ENCODE measurements at places on chromosomes 16 and 17.
A peak's percentile ranks its signal among the peaks of the same experiment; 100 is the strongest.

- DNase-seq: no peak
Measured at GRCh38 chr17:59427425-59427921, 96.0 kb downstream of the YPEL2 start.

- no peak for DNase-seq
Measured at GRCh38 chr17:61728297-61728836, 135.0 kb downstream of the BRIP1 start.

DNA sequence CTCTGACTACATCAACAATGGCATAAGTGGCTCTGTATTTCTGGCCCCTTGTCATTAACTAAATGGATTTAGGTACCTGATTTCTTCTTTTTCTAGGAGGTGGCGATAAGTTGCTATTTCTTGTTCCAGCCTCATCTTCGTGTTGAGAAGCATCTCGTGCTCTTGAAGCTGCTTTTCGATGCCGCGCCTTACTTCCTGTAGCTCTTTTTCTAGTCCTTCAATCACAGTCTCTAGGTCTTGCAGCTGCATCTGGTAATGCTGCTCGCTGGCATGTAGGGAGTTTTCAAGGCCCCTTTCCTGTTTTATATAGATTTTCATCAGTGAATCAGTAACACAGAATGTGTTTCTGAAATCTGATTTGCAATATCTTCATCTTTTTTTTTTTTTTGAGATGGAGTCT, 5.1 kb downstream of the KRT222 start:
- DNase-seq: no peak

GRCh38 chr17:44086364-44087311, 16.1 kb downstream of the G6PC3 start:
- DNase-seq: peak; percentile 52

- no peak for DNase-seq
Measured at GRCh38 chr16:4111748-4112696, 4.2 kb downstream of the ADCY9 start.

GRCh38 chr16:89602952-89603590, 10.4 kb upstream of the DPEP1 start:
- DNase-seq: no peak

DNA sequence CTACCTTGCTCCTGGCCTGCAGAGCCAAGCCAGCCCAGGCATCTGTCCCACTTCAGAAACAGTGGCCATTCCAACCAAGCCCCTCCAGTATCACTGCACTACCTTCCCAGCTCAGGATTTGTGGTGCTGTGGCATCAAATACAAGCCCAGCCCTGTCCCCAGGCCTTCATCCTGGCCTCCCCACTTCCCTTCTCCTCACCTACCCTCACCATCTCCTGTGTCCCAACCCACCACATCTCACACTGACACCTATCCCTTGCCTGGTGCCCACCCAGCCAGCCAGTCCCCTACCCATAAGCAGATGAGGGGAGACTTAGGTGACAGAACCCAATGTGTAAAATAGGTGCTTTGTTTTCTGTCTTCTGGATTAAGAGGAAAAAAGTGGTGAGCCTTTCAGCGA, 66.0 kb upstream of the CDH5 start:
- no peak for DNase-seq

GRCh38 chr17:68257934-68258333, 10.1 kb downstream of the AMZ2 start:
- DNase-seq: no peak

DNA sequence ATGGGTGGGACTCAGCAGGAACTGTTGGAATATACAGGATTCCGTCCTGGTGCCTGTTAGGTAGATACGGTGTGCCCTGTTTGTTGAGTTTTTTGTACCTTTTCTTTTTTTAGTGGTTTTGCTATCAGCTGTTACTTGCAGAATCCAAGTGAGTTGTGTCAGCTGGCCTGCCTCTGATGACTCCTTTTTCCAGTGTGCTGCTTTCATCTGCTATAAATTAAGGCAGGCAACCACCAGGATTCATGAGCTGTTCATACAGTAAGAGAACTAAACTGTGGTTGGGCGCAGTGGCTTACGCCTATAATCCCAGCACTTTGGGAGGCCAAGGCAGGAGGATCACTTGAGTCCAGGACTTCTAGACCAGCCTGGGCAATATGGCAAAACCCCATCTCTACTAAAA, 79.9 kb downstream of the WNT3 start:
- DNase-seq: no peak

DNA sequence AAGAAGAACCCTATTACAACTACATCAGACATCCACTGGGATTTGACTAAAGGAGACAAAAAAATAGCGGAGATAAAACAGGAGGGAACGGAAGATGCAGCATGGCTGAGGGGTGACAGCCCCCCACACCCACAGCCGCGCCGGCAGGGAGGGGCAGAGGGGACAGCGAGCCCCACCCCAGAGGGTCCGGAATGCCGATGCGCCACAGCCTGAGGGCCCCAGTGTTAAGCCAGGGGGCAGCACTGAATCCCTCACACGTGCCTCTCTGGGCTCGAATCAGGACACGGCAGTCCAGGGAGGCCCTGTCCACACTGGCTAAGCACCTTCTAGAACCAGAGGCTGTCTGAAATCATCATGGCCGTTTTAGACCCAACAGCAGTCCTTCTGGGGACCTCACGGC, 18.8 kb downstream of the MAP1LC3B start:
- DNase-seq: no peak

- DNase-seq: no peak
Measured at GRCh38 chr16:70253291-70254106, 1.8 kb upstream of the EXOSC6 start.

DNA sequence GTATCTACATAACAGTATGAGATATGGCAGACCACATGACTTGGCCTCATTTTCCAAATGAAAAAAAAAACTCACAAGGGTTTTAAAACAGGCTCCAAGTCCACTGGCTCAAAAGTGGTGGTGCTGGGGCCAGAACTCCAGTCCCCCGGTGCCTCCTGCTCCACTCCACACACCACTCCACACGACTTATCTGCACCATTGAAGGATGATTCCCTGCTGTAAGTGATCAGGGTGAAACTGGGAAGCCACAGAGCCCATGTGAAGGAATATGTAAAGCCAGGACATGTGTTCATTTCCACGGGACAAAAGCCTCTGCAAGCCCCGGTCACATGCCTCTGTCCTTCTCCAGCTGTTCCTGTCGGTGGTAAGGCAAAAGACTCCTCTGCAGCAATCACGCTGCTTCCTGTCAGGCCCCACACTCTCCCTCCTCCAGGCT, 97.2 kb downstream of the ZNF18 start:
- no peak for DNase-seq

GRCh38 chr16:51813609-51814008, 662.5 kb upstream of the SALL1 start:
- no peak for DNase-seq

DNA sequence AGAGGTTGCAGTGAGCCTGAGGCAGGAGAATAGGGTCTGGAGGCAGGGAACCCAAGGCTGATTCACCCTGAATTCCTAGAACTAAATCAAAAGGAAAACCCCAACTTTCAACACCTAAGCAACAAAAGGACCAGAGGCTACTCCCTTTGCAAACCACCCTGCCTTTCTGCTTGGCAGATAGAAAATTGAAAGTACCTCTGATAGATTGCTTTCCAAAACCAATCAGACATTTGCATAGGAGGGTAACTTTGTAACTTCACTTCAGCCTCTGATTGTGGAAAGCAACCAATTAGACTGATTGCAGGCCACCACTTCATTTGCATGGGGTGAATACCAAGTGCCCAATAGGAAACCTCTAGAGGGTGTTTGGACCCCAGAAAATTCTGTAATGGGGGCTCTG, 10.9 kb upstream of the TMEM98 start:
- DNase-seq: no peak

DNA sequence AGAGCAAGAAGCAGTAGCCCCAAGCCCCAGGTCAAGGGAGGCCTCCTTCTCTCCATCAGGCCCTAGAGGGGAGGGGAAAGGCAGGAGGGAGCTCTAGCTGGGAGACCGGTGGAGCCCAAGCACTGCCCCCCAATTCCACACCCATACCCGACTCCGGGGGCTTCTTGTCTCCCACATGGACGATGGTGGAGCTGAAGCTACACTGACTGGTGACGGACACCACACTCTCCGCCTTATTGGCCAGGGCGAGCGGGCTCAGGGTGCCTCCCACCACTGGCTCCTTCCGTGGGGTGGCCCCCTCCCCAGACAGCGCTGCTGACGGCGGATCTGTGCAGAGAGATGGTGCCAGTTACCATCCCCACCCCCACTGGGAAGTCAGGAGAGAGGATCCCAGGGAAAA, 6.4 kb downstream of the PER1 start:
- no peak for DNase-seq

GRCh38 chr17:39618246-39618913, 8.4 kb upstream of the PPP1R1B start:
- no peak for DNase-seq

DNA sequence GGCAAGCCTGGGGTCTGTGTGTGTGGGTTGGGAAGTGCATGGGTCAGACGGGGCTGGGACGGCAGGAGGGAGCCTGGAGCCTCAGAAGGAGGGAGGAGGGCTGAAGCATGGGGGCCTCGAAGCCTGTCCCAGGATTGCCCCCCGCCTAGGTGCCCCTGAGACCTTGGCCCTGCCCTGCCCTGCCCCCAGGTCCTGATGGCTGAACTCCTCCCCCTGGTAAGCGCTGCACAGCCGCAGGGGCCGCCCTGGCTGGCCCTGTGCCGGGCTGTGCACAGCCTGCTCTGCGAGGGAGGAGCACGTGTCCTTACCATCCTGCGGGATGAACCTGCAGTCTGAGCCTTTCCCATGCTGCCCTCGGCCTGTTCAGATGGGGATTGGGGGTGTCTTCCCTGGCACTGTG, 4.4 kb downstream of the TEDC2 start:
- DNase-seq: no peak

GRCh38 chr17:50480854-50481490, 2.3 kb downstream of the RSAD1 start:
- no peak for DNase-seq

DNA sequence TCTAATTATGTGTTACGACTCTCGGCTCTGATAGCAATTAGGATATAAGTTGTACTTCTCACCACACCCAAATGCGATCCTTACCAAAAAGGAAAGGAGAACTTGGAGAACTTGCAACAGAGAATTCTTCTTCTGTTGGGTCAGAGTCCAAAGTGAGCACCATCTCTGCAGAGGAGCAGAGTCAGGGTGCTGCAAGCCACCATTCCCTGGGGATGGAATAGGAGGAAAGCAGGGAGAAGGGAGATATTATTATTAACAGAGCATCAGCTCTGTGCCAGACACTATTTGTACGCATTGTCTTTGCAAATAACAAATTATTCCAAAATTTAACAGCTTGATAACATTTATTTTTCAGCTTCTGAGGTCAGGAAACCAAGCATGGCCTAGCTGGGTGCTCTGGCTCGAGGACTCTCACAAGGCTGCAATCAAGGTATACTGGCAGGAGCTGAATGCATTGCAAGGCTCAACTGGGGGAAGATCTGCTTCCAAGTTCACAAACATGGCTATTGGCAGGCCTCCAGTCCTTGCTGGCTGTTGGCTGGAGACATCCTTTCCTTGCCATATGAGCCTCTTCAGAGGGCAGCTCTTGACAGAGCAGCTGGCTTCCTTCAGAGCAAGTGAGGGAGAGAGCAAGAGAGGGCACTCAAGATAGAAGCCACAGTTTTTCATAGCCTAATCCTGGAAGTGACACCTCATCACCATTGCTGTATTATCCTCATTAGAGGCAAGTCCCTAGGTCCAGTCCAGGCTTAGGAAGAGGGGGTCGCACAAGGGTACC, 296.2 kb upstream of the CDH5 start:
- DNase-seq: no peak

GRCh38 chr16:67571981-67572431, 9.7 kb downstream of the CTCF start:
- DNase-seq: no peak

DNA sequence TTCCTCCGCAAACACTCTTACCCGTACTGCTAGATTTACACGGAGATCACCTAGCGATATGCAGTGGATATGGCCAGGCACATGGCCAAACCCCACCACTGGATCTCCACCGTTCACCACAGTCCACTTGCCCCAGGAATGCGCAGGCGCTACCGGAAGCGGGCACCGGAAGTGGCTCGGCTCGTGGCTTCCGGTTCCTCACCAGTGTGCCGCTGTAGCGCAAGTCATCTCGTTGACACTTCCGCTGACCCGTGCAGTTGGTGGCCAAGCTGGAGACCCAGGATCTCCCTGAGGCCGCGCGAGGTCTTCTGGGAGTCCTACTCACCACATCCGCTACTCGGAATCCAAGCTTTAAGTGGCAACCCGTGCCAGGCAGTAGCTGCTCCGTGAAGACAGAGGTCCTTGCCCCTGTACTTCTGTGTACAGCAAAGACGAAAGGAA, 11.5 kb downstream of the ZNF597 start:
- peak; percentile 15 for DNase-seq

DNA sequence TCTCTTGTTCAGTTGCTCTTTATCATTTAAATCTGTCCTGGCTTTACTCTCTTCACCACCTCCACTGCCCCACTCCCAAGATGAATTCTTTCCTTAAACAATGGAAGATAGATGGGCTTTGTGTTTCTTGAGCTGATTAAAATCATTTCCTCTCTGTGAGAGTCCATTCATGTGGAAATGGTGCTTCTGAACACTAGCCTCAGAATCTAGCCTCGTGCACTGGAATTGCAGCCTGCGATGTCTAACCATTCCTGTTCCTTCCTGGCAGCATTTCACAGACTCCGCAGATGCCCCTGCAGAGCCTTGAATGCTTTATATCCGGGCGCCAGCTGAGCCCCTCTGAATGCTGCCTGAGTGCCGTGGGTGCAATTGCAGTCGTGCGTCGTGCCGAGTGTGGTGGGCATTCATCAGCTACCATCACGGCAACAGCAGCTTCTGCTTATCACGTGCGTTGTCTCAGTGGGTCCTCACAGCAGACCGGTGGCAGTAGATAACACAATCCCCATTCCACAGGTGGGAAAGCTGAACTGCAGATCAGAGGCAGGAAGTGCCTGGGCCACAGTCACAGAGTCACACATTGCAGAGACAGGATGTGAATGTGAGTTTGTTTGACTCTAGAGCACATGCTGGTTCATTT, 172.8 kb upstream of the WSCD1 start:
- DNase-seq: no peak

DNA sequence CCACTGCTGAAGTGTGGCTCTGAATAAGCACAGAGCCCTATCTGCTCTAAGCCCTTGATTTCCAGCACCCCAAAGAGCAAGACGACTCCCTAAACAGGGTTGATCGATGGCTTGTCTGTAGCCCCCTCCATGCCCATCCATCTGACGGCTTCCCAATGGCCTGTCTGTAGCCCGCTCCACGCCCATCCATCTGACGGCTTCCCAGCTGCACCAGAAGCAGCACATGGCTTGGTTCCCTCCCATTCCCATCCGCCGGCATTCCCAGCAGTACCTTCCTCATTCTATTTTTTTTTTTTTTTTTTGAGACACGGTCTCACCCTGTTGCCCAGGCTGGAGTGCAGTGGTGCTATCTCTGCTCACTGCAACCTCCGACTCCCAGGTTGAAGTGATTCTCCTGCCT, 64.5 kb downstream of the RBFOX3 start:
- no peak for DNase-seq

- no peak for DNase-seq
Measured at GRCh38 chr16:88902744-88903143, 36.3 kb upstream of the PABPN1L start.

Data from activated CD4-positive, alpha-beta T cell treated with anti-CD3 and anti-CD28 coated beads for 1 hour (primary cell).